Activated CD4-positive, alpha-beta T cell treated with anti-CD3 and anti-CD28 coated beads for 36 hours (primary cell): ENCODE measurements at places on chromosomes 4 and X. TPM values are rescaled to one million over a fixed set of nuclear protein-coding genes. Genes with fewer than 3 reads are reported as not detected.
A peak's percentile ranks its signal among the peaks of the same experiment; 100 is the strongest.

Gene SLC38A5
- 83.5 TPM for total RNA-seq

Gene TMPRSS11A
- total RNA-seq = not detected

Gene PF4V1
- total RNA-seq = not detected

Gene AFM
- total RNA-seq = not detected

Gene FAM149A
- 0.59 TPM for total RNA-seq

DNA sequence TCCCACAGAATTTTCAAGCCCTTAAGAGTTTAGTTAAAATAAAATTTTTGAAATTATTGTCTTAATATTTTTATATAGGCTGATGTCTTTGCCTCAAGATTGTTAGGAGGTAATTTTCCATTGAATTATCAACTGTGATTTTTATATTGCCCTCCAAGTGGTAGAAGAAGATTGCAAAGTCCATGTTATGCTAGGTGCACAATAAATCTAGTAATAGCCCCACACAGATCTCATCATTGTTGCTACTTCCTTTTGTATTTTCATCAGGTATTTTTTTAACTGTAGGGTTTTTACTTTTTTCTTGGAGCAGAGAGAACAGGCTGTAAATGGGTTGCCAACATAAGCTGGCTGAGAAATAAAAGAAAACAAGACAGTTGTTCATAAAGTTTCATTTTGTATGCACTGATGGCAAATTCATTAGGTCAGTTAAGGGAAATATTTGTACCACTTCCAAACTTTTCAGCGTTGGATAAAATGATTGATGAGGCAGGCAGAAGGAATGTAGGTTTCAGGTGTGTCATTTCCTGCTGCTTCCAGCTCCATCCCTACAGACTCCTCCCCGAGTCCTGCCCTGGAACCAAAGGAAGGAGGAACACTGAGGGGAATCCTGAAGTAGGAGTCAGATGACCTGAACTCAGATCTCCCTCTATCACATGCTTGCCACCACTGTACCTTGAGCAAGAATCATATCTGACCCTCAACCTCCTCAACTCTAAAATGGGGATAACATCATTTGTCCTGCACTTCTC is 105.5 kb downstream of the PRRG1 start:
- no peak for DNase-seq

DNA sequence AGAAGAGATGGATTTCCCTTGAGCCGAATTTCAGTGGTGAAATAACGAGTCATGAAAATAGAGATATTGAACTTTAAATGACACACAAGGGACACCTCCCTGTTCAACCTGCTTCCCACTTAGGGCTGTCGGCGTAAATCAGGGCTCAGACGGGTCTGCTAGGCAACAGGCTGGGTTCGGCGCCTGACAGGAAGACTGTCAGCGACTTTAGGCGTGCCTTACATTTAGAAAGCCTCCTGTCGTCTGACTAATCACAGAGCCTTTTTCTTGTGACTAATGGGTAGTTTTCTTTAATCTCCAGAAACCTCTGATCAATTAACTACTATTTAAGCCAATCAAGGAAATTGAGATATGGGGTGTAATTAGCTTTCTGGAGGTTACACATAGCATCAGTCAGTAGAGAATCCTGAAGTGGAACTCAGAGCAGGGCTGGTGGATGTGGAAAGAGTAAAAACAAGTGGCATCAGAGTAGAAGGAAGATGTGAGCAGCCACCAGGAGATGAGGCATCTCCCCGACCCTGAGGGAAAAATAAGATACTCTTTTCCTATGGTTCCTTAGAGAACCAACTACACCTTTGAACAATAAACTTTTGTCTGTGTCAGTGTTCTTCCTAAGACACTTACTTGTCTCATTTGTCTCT is 86.2 kb upstream of the HS3ST1 start:
- peak; percentile 8 for DNase-seq

- DNase-seq = no peak
These were observed 70.1 kb upstream of the LSM6 start for GRCh38 chr4:146105464-146105863.

DNA sequence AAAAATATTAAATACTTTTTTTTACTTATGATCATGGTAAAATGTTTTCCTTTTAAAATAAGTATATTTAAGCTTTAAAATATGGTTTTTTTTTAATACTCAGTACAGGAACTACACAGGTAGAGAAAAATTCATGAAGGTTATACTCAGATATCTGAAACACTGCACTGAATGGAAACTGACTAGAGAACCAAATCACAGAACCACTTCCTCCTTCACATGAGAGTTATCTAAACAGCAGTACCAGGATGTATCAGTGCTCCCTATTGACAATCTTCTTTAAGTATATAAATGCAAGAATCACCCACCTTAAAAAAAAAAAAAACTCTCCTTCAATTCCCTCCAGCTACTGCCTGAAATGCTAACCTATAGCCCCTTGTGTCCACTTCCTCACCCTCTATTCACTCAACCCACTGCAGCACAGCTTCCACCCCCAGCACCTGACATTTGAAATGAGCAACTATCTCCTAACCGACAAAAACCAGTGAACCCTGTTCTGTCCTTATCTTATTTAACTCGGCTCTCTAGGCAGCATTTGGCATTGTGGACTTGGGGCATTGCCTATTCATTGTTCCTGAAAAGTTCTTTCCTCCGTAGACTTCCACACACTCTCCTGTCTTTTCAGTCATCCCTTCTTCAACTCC is 9.1 kb downstream of the SLC7A3 start:
- DNase-seq = no peak

- no peak for DNase-seq
These were observed 6.8 kb downstream of the PTCHD1 start for GRCh38 chrX:23341452-23341851.

- DNase-seq = peak; percentile 8
These were observed 12.4 kb upstream of the EOLA2 start for GRCh38 chrX:149950681-149951080.

GRCh38 chr4:74096265-74096980 is 2.6 kb downstream of the CXCL2 start:
- no peak for DNase-seq

- DNase-seq = no peak
These were observed 2747.1 kb downstream of the PCDH7 start for GRCh38 chr4:33467291-33467690.
